Stimulated activated CD8-positive, alpha-beta memory T cell treated with anti-CD3 and anti-CD28 coated beads, Interleukin-4, amount 100 ng/mL, for 48 hours (primary cell): ENCODE measurements at places on chromosomes 1 and 21.

- DNase-seq: no peak
Measured at GRCh38 chr1:78483903-78484302, 6.9 kb upstream of the PTGFR start.

DNA sequence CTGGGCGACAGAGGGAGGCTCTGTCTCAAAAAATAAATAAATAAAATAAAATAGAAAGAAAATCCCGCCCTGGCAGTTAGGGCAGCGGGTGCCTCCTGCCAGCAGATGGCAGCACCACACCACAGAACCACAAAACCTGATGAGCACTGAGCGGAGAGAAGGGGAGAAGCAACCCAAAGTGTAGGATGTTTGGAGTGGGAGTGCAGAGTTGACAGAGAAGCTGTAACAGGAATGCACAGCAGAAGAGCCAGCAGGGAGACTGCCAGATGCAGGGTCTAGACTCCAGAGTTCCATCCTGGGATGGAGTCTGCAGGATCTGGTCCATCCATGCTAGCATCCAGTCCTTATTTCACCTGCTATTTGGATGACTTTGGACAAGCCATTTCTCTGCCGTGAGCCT, 29.7 kb upstream of the KIRREL1 start:
- DNase-seq: peak; percentile 77

GRCh38 chr1:157429601-157430240, 122.6 kb downstream of the FCRL5 start:
- DNase-seq: no peak

DNA sequence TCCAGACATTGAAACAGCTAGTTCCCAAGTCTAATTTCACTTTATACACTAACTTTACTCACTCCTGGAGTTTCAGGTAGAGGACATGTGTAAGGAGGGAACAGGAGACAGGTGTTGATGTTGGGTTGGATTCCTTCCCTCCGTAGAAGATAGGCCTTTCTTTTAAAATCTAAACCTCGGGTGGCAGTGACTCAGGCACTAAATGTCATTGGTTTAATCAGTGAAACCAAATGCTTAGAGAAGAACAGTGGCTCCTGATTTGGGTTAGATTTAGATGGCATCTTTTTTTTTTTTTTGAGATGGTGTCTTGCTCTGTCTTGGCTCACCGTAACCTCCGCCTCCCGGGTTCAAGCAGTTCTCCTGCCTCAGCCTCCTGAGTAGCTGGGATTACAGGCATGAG, 7.2 kb downstream of the CAP1 start:
- no peak for DNase-seq

DNA sequence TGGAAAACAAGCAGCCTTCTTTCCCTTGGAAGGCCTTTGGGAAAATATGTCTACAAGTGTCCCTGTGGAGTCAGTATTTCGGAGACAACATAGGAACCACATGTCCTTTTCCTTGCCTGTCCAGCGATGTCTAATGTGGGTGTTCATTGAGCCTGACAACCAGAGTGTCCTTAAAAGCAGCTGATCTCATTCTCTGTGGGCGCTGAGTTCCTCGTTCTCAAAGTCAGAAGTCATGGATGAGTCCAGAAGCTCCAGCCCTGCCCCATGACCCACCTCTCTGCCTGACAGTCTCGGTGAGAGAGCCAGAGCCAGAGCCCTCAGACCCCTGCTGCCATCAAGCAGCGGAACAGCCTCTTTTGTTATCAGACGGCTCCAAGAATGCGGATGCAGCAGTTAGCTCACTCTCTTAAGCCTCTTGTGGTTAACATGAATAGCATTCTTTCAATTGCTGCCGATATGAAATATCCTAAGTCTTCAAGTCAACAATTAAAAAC, 329.2 kb downstream of the TGFB2 start:
- DNase-seq: no peak

DNA sequence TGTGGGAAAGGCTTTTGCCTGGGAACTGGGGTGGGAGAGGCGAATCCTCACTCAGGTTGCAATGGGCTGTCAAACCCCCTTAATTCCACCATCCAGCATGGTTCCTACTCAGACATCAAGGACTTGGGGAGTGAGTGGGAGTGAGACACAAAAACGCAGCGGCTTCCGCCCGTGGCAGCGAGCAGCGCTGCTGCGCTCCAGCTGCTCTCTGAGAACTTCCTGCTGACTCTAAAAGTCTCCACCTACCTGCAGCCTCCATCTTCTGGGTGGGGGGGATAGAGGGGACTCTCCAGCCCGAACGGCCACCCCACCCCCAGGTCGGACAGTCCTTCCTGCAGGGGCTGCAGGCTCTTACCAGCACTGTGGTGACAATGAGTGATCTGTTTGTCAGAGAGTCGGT, 184.4 kb downstream of the GRIK3 start:
- no peak for DNase-seq

DNA sequence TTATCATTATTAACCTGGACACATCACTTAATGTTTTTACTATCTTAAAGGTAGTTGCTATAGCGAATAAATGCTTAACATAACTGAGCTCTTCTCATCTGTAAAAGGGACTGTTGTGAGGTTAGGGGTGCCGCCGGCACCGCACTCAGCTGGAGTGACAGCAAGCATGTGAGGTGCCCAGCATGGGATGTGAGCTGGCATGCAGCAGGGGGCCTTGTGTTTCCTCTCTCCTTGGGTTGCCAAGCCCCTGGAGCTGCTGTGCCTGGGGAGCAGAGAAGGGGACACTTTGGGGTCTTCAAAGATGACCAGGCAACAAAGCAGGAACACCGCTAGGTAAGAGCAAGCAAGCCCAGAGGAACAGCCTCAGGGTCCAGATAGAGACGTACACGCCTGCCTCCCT, 2.1 kb upstream of the ZC3H12A start:
- no peak for DNase-seq

DNA sequence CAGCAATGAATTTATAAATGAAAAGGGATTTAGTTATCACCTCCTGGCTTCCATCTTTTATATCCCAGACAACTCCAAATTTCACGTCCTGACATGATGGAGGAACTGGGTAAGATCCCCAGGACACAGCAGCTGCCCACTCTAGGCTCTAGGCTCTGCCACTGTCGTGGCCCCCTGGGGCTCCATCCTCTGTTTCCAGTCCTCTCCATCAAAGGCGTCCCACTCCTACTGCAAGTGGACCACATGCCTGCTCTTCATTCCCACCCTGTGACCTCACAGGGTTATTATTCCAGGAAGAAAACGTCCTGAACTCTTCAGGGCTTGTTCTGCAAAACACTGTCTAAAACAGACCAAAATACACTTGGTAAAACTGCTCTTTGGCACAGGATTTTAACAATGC, 11.9 kb downstream of the URB1 start:
- no peak for DNase-seq
